CD4-positive, alpha-beta T cell (primary cell): ENCODE measurements at places on chromosomes 2 and 18. TPM values are rescaled to one million over a fixed set of nuclear protein-coding genes. Genes with fewer than 3 reads are reported as not detected.

GRCh38 chr2:32864334-32865111, 82.2 kb upstream of the LTBP1 start:
- DNase-seq: no peak

DNA sequence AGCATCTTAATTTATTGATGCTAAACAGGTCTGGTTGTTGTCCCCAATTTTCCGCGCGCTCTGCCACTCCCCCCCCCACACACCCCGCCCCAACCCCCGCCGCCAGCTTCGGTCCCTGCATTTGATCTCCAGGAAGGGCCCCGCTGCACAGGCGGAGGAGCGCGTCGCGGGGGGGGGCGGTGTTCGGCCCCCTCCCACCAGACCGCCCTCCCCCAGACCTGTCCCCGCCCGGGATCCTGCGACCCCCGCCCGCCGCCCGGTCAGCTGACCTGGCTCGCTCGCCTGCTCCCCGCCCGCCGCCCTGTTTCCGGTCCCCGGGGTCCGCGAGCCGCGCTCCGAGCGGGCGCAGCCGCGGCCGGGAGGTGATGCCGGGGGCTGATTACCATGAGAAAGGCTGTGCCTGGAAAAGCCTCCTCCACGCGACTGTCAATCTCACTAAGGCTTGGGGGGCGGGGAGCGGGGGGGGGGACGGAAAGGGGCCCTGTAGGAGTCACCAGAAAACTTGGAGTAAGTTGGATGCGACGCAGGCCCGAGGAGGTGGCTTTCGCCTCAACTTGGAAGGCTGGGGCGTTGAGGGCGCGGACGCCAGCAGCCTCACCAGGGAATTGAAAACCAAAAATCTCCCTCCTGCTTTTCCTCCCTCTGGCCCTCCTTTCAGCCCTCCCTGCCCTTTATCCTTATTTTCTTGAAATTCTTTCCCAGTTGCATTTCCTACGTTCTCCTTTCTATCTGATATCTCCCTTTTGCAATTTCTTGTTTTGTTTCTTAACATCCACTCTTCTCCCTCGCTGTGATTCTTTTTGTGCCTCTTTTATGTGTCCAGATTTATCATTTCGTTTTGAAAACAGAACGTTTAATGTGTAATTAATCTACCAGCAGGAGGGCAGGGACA, 4.4 kb upstream of the ZEB2 start:
- no peak for DNase-seq

- DNase-seq: no peak
Measured at GRCh38 chr2:156619021-156619539, 182.9 kb downstream of the GPD2 start.

- no peak for DNase-seq
Measured at GRCh38 chr2:11719230-11719977, 27.0 kb upstream of the LPIN1 start.

- no peak for DNase-seq
Measured at GRCh38 chr2:175080479-175080878, 75.3 kb upstream of the CHN1 start.

DNA sequence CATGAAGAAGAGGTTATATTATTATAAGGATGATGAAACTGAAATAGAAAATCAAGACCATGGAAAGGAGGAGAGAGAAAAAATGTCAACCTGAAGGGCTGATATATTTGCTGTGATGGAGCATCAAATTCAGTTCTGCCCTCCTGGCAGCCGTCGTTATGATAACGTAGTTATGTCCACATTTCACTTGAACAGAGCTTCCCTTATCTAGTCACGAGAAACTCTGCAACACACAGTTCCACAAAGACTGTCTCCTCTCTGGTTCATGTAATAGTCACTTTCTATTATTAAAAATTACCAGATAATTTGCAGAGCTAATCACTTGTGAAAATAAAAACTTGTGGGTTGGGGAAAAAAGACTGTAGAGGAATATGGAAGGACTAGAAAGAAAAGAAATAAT, 19.5 kb upstream of the RBMS1 start:
- no peak for DNase-seq

- no peak for DNase-seq
Measured at GRCh38 chr18:46518438-46518837, 138.6 kb downstream of the LOXHD1 start.

GRCh38 chr2:16506366-16506765, 159.3 kb downstream of the CYRIA start:
- no peak for DNase-seq

MAP4K4 gene
- total RNA-seq: 94.0 TPM

CKAP2L gene
- total RNA-seq: 0.50 TPM

RGPD4 gene
- 0.63 TPM for total RNA-seq

PAIP2B gene
- total RNA-seq: 2.5 TPM
